NCI-H1436 (cell line): ENCODE measurements at places on chromosomes 4 and X.

DNA sequence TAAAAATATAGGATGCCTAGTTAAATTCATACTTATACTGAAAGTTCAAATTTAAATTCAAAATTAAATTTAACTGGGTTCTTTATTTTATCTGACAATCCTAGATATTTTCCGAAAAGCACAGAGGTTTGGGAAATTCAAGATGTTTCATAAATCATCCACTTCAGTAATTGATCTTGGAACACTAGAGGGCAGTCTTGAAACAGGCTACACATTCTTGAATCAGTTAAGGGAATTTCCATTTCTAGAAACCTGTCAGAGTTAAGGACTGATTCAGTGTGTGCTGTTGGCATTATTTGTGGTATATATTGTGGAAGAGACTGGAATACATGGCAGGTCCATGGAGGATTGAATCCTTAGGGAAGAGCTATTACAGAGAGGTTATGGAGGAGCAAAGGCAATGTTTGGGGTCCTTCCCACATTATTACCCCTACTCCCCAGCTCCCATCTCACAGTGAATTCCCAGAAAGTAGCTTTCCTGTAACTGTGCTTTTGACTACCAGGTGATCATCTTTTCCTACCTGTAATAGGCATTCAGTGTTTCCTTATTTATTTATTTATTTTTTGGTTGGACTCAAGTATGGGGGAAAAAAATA, 92.9 kb downstream of the EGF start:
- peak; percentile 47 for DNase-seq

DNA sequence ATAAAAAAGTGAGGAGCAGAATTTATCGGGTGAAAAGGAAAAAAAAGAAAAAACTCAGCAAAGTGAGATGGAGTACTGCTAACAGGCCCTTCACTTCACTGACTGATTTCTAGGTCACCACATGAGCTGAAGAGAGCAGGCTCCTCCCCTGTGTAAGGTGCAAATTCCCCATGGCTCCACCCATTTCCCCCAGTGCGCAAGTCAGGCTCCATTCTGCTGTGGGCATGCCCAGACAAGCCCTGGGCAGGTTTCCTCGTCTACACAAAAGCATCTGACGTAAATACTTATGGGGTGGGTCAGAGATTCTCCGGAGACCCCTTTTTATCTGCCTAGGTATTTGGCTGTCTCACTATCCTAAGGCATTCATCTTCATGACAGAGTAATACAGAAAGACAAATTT, 157.9 kb downstream of the MAGEB5 start:
- no peak for DNase-seq

- no peak for DNase-seq
Observed at GRCh38 chr4:108433832-108434231, 186.5 kb upstream of the RPL34 start.

GRCh38 chr4:168716406-168717129, 219.7 kb downstream of the PALLD start:
- no peak for DNase-seq

DNA sequence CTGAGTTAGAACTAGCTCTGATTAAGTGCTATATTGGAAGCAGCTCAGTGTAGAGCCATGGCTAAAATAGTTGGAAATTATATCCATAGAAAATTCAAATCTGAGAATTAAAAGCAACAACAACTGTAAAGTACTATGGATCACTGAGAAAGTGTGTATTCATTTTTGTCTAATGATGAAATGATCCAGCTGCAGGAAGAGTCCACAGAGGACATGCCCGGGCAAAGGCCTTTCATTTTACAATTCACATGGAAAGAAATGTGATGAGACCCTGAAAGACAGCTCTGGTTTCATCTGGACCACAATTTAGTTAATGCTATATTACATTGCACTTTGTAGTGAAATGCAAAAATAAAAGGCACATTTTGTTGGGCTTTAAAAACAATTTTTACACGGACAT, 196.8 kb upstream of the FAT1 start:
- no peak for DNase-seq

GRCh38 chrX:150084496-150085229, 146.4 kb upstream of the EOLA2 start:
- DNase-seq = no peak

- DNase-seq = no peak
Observed at GRCh38 chr4:141330616-141331015, 109.9 kb downstream of the ZNF330 start.

DNA sequence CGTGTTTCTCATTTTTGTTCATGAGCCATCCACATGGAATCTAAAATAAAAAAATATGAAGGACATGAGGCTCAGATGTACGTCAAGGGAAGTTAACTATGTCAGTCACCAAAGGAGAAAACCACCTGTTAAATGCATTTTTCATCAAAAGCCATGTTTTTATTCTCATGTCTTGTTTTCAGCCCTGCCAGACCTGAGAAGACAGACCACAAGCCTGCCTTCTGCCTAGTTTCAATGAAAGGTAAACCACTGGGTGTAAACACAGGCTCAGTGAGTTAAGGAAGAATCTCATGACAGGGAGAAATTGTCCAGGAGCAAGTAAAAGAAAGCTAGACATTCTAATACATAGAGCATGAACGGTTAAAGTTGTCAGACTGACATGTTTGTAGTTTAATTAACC, 52.3 kb upstream of the TNIP3 start:
- DNase-seq = no peak

DNA sequence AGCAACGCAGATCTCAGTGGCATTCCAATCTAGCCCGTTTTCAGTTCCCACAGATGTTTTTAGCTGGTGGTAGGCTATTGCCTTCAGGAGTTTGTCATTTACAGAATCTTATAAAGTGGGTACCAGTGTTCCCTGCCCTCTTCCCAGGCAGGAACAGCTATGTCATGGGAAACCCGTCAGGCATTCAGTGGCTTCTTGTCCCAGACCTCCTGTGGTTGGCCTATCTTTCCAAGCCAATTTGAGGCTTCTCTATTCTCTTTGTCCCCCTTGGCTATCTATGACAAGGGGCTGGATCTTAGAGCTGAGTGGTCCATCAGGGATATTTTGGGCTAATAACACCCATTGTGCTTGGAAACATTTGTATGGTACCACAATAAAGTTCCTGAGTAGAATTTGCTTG, 33.6 kb upstream of the RPL34 start:
- no peak for DNase-seq

- no peak for DNase-seq
Observed at GRCh38 chrX:42442745-42443144, 335.2 kb downstream of the PPP1R2C start.

- DNase-seq = no peak
Observed at GRCh38 chr4:182555997-182556418, 312.8 kb downstream of the TENM3 start.

- no peak for DNase-seq
Observed at GRCh38 chrX:69361311-69361845, 142.7 kb upstream of the NALF2 start.

DNA sequence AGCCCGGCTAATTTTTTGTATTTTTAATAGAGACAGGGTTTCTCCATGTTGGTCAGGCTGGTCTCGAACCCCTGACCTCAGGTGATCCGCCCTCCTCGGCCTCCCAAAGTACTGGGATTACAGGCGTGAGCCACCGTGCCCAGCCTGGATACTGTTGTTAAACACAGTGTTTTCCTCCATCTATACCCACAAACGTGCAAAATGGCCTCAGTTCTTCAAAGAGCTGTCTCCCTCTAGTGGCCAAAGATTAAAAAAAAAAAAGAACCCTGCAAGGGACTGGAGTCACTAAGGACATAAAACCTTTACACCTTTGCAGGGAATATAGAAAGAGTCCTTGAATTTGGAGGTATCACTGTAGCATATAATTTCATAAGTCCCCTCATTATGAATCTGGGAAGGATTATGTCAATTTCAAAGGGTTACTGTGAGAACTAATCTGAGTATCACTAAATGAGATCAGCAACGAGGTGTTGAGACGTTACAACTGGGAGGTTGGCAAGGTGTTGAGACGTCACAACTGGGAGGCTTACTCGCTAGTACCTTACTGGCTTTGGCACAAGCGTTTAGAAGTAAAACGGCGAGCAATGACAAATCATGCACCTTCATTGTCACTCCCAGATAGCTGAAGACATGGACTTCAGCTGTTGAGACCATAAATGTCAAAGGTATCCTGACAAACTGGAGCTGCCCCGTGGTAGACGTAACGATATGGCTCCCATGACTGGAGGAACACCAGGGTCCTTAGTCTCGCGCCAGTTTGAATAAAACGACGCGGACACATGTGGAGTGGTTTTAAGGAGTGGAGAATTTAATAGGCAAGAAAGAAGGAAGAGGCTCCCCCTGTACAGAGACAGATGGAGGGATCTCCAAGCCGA, 33.4 kb upstream of the ENPP6 start:
- peak; percentile 53 for DNase-seq

GRCh38 chr4:143374771-143375170, 38.1 kb downstream of the GAB1 start:
- no peak for DNase-seq

DNA sequence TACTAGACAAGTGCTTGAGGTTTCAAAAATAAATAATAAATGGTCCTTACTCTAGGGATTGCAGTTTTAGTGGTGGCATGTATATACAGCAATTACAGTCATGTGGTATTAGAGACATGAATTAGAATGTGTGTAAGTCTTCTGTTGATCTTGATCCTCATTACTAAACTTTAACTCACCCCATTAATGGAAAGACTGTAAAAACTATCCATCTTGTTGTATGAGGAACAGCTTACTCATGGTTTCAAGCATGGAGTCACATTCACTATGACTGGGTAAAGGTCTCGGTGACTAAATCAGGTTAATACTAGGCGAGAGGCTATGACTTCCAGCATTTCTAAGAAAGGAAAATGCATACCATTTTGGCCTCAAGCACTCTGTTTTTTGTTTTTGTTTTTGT, 107.0 kb upstream of the HPGD start:
- no peak for DNase-seq

DNA sequence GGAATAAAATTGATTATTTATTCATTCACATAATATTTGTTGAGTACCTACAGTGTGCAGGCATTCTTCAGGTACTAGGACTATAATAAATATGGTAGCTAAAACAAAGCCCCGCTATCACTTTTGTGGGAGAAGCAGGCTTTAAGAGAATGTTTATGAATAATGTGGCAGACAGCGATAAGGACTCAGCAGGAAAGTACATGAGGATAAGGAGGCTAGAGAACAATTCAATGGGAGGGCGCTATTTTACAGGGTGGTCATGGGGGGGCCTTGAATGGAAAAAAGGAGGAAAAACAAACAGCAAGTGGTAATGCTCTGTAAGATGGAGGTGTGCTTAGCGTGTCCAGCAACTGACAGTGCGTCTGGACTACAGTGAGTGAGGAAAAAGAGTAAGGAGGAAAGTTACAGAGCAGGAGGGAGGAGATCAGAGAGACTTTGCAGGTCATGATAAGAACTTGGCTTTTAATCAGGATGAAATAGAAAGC, 264.2 kb upstream of the ETNPPL start:
- DNase-seq = no peak

GRCh38 chr4:23890369-23891063, 669 bp upstream of the PPARGC1A start:
- no peak for DNase-seq

GRCh38 chrX:11210415-11210801, 82.8 kb upstream of the AMELX start:
- DNase-seq = no peak

DNA sequence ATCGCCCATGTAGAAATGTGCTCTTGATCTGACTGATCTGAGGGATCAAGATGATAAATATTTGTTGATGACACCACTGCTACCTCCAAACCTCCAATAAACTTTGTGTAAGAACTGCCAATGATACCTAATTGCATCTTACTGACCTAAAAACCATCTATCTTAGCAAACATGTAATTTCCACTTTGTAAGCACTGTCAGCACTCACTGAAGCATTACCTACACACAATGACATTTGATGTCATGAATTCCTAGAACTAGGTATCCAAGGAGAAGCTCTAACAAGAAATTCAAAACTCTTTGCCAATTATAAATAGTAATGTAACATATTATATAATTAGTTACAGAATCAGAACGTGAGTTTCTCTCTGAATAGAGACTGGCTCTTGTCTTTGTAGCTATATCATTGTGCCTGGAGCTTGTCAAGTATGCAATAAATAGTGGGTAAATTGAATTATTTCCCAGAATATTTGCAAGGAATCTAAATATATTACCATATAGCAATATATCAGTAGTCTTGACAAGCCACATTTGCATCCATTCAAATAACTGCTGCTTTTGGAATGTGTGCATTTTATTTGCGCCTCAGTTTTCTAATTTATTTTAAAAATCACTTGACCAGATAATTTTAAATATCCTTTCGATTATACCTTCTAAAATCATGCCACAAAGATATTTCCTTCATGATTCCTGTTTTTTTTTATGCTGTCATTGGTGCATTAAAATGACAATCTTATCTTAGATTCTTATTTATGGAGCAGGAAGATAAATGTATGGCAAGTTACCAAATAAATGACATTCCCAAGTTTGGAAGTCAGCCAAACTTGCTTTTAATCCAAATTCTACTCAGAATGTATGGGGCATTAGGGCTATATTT, 232.3 kb upstream of the NEIL3 start:
- DNase-seq = no peak

DNA sequence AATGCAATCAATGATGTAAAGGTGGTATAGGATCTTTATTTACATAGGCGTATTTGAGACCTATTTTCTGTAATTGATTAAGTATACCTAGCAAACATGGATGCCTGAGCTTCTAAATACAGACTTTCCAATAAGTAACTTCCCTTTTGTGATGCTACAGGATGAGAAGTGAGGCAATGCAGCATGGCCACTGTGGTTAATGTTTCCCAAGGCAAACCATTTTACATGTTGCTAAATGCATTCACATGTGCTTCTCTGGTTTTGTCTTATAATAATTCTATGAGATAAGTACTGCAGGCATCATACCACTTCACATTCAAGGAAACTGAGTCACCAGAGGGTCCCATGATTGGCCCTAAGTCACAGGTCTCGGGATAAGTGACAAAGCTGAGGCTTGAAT, 35.7 kb upstream of the NKX3-2 start:
- no peak for DNase-seq

GRCh38 chr4:83230928-83231327, 53.7 kb downstream of the COQ2 start:
- no peak for DNase-seq

GRCh38 chr4:83113429-83113786, 1.1 kb downstream of the PLAC8 start:
- DNase-seq = no peak

GRCh38 chr4:46123913-46124755, at the start of gene GABRG1:
Gene GABRG1, minus strand, starts transcription at chr4:46124054. Its CDS starts 141 bp downstream, at chr4:46123913.
- DNase-seq = no peak

DNA sequence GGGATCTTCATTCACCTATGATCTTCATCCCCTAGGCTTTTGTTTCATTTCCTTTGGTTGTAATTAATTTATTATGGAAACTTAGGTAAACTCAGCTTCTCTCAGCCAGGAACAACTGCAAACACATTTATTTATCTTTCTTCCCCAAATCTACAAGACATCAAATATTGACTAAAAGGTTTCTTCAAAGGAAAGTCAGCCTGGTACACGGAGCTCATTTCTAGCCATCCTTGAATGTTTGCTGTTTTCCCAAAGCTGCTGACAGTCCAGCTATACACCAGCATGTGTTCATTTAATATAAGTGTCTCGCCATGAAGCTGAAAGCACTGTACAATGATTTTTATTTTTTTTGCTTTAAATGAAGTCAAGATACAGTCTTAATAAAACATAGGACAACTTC, 16.8 kb downstream of the RBM47 start:
- DNase-seq = no peak

GRCh38 chrX:53287493-53288138, 6.2 kb upstream of the IQSEC2 start:
- DNase-seq = peak; percentile 15

- DNase-seq = no peak
Observed at GRCh38 chrX:39096599-39096998, 295.3 kb downstream of the MID1IP1 start.

GRCh38 chrX:46796574-46797191, 37.8 kb upstream of the SLC9A7 start:
- peak; percentile 36 for DNase-seq
